SHP77 (cell line): ENCODE measurements at places on chromosomes 4 and X.

DNA sequence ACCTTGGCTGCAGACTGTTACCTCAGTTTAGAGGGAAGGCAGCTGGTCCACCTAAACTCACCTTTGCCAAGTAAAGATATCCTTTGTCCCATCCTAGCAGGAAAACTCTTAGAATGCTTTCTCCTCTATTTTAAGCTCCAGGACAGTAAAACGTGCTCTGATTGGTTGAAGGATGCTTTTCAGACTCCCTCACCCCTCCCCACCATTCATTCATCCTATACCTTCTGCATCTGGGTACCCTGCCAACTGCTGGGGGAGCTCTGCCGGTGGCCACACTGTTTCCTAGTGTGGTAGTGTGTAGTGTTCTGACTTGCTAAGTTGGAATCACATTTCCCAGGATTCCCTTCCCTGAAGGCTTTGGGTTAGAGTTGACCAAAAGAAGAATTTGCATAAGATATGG lies 20.3 kb upstream of the POLA1 start:
- DNase-seq = no peak

- no peak for DNase-seq
These were observed 6.3 kb upstream of the RGS12 start for GRCh38 chr4:3286335-3287175.

GRCh38 chrX:46572340-46572936 lies 1.1 kb upstream of the CHST7 start:
- no peak for DNase-seq

- no peak for DNase-seq
These were observed 349.5 kb upstream of the CPXCR1 start for GRCh38 chrX:88397551-88397950.

GRCh38 chrX:123846577-123847038 lies 13.2 kb upstream of the XIAP start:
- no peak for DNase-seq

DNA sequence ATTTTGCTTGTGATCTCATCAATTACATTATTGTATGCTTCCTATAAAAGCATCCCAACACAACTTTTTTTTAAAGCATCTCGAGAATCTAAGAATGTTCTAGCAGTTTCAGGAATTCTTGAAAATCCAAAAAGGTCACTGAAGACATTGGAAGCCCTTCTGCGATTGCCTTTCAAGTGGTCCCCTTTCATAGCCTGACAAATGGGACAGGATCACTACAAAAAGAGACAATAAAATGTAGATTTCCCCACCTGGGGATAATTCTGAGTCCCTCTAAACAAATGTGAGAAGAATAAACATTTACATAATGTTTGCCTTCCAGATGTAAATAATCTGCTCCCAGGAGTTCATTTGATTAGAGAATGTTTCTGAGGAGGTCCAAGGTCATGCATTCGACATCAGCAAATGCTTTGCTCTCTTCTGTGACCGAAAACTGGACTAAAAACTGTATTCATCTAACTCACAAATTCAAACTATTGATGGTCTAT lies 116.0 kb downstream of the COL25A1 start:
- DNase-seq = no peak

- DNase-seq = peak; percentile 64
These were observed 2.3 kb downstream of the JADE1 start for GRCh38 chr4:128811571-128812441.

GRCh38 chr4:141215030-141215429 lies 5.7 kb upstream of the ZNF330 start:
- DNase-seq = no peak

GRCh38 chr4:40888933-40889332 lies 139.2 kb downstream of the NSUN7 start:
- no peak for DNase-seq

- peak; percentile 10 for DNase-seq
These were observed 339.7 kb upstream of the PCDH7 start for GRCh38 chr4:30380404-30380998.

GRCh38 chr4:128940971-128941370 lies 131.5 kb downstream of the JADE1 start:
- DNase-seq = no peak

GRCh38 chr4:146762016-146762415 lies 123.3 kb downstream of the POU4F2 start:
- no peak for DNase-seq

GRCh38 chr4:101464596-101464995 lies 117.3 kb upstream of the PPP3CA start:
- no peak for DNase-seq
